Stimulated activated CD4-positive, alpha-beta T cell treated with anti-CD3 and anti-CD28 coated beads, Interleukin-4, amount 100 ng/mL, for 1 hour (primary cell): ENCODE measurements at places on chromosomes 4 and X.

DNA sequence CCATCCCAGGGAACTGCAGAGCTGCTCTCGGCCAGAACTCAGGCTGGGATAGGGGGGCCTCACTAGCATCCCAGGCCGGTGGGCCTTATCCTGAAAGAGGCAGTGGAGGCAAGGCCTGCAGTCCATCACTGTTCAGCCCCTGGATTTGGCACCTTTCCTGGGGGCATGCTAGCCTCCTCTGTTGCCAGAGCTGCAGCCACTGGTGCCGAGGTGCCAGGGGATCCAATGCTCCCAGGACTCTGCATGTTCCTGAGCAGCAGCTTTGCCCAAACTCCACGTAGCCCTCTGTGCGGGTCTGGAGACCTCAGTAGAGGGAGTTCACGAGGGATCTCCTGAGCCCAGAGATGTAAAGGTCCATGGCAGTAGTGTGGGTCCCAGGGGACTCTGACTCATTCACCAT, 551.7 kb upstream of the AMOT start:
- no peak for DNase-seq

DNA sequence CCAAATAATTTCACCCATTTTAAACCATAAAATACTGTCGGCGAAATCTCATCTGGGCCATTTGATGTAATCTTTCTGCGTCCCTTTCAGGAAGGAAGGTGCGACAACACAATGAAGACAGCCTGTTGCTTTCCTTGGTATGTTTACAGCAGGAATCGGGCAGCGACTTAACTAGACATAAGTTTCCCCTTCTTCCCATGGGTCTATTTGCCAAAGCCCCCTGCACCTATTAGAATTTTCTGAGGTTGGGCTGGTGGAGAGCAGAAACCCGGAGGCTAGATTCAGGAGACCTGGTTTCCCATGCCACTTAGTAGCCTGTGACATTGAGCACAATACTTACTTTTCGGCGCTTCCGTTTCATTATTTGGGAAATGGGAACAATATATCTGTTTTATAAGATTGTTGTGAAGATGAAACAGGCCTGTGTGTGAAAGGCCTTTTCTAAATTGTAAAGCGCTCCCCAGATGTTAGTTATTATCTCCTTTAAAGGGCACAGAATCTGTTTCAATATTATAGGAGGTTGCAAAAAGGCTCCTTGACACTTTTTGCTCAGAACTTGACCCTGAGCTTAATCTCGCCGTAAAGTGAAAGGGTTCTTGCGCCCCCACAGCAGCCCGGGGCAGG, 552 bp upstream of the AFF1 start:
- no peak for DNase-seq

DNA sequence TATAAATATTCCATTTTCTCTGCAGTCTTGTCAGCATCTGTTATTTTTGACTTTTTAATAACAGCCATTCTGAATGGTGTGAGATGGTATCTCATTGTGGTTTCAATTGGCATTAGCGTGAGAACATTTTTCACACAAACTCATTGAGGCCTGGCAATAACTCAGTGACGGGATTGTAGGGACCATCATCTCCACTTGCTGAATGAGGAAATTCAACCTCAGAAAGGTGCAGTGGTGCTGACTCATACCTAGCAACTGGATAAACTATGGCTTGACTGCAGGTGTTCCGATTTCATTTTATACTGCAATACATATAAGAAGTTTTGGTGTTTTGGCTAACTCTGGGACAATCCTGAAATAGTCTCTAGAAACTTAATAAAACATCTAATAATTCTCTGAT, 88.3 kb upstream of the DDIT4L start:
- no peak for DNase-seq

GRCh38 chrX:107205770-107206696, at the start of the genes DNAAF6 and NUP62CL:
Gene DNAAF6 (plus strand): TSS chrX:107206611. CDS start chrX:107212876, 6,265 bp downstream.
Gene NUP62CL (minus strand): TSS chrX:107206433. CDS start chrX:107175146, 31,287 bp downstream.
- DNase-seq, result peak; percentile 61

- no peak for DNase-seq
Measured at GRCh38 chrX:111661241-111661640, 19.7 kb upstream of the ALG13 start.

GRCh38 chr4:25131926-25132325, 28.3 kb downstream of the SEPSECS start:
- DNase-seq, result no peak

DNA sequence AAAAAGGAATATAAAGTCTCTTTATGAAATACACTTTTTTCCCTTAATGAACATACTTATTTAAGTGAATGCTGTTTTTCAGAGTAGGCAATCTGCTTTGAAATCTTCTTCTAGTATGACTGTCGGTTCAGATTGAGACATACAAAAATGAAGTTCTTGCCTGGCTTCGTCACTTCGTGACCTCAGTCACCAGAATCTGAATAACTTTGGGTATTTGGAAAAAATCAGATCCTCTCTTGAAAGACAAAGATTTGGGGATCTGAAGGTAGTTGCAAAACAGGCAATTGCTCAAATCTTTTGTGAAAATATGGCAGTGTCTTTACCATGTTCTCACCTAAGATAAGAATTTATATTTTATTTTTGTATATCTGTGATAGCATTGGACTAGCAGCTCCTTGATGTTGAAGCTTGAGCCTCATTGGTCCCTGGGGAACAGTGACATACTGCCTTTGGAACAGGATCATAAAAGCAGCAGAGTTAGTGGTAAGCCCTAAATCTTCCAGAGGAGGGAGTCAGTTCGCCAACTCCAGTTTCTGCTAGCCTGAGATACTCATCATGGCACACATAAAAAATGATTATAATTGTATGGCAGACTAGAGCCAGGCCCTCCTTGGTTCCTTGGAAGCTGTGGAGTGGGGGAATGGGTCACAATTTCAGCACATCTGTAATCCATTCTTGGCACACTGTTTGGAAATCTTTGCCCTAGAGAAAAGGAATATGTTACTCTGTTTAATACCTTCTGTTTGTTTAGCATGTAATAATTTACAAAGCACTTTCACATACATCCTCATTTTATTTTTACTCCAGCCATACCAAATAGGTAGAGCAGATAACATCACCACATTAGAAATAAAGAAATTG, 5.0 kb downstream of the ARFIP1 start:
- DNase-seq, result no peak

GRCh38 chrX:114580336-114580735, 3.5 kb upstream of the HTR2C start:
- DNase-seq, result no peak

- no peak for DNase-seq
Measured at GRCh38 chr4:147913137-147913536, 181.2 kb downstream of the ARHGAP10 start.

- DNase-seq, result no peak
Measured at GRCh38 chr4:28682847-28683246, 1822.2 kb downstream of the STIM2 start.

DNA sequence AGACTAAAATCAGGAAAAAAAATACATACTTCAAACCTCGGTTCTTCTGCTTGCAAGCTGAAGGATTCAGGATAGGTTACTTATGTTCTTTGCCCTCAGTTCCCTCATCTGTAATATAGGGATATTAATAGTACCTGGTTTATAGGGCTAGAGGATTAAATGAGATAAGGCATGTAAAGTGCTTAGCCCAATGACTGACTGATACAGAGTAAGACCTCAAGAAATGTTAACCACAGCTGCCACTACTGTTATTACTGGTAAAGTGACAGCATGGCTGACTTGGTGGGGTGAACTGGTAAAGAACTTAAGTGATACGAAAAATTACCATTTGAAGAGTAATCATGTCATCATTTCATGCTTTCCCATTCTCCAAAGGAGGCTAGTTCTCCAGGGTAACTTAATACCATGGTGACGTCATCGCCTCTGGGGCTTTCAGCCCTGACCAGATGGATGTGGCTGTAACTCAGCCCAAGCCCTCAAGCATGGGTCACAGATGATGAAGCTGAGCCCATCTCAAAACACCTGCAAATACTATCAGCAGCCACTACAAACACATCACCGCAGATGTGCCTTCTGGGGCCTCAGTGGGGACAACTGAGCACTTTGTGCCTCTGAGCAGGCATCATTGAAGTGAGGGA, 44.5 kb upstream of the SCML1 start:
- DNase-seq, result no peak

DNA sequence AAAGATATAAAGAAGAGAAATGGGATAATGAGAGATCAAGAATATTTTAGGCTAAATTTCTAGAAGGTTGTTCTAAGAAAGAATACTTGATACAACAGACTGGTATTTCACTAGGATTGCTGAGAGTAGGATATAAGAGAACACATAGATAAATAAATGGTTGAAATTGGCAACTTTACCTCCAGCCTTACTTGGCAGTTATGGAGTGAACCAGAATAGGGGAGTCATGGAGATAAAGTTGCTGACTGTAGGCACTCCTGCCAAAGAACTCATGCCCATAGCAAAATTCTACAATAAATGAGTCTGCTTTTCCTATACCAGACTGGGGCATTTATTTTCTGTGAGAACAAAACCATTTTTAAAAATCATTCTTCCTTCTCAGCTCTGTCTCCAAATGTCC, 26.4 kb upstream of the MMRN1 start:
- no peak for DNase-seq

DNA sequence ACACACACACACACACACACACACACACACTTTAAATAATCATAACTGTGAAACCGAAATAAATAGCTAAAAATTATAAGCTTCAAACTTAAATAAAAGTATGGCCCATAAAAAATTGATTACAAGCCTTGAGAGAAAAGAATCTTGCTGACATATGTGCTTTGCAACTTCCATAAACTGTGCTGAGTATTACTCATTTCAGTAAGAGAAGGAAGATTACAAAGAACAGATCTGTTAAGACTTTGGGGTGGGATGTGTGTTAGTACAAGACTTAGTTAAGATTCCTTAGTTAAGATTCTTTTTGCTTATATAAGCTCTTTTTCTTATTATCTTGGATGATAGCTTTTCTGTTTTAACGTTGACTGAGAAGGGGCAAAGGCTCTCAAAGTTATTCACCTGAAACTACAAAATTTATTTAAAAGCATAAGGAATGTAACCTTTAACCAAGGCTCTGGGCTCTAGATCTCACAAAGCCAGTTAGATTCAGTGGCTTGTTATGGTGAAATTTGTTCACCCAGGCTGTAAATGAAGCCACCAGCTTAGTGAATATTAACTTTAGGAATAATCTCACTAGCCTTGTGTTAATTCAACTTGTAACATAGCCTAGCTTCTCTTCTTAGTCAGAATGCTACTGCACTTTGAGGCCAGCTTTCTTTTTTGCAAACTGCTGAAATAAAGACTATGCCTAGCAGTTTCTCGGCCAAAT, 58.2 kb downstream of the ARSJ start:
- no peak for DNase-seq

GRCh38 chr4:8296491-8296890, 26.9 kb downstream of the HTRA3 start:
- no peak for DNase-seq

DNA sequence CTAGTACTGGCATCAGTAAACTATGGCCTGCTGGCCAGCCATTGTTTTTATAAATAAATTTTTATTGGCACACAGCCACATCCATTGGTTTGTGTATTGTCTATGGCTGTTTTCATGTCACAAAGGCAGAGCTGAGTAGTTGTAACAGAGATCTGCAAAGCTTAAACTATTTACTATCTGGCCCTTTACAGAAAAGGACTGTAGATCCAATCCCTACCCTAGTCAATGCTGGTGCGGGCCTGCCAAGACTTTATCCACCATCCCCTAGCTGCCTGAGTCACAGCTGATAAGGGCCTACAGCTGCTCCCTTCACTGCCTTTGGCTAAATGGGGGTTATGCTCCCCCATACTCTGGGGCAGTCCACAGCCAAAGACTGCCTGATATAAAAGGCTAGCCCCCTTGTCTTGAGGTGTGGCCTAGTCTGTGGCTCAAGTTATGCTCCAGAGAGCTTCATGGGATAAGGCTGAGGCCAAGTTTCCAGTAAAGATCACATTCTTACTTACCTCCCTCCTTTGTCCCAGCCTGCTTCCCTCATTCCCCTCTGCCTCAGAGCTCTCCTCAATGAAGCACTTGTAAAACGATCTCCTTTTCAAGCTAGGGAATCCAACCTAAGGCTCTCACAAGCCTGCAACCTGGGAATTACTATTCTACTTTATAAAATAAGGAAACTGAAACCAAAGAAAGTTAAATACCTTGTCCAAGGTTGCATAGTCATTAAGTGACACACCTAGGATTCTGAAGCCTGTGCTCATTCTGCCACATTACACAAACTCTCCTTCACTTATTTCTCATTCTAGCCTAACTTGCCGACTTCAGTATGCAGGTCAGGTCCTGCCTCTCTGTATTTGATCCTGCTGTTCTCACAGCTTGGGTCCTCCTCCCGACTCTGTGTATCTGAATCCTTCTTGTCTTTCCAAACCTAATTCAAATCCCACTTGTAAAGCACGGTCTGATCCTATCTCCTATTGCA, 20.7 kb downstream of the ACE2 start:
- no peak for DNase-seq

DNA sequence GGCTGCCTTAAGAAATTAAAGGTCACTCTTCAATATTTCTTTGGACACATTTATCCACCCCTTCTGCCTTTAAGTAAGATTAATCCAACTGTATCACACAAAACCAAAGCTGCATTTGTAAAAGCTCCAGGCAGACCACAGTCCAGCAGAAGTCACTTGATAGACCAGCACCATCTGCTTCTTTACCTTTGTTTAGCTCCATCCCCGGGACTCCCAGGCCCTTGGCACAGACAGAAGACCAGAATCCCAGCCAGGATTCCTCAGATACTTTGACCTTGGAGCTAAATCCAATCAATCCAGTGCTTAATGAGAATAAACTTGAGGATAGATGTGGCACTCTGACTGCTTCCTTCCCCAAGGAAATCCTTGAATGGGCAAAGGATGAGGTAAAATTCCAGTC, 333.1 kb upstream of the RASGEF1B start:
- no peak for DNase-seq

DNA sequence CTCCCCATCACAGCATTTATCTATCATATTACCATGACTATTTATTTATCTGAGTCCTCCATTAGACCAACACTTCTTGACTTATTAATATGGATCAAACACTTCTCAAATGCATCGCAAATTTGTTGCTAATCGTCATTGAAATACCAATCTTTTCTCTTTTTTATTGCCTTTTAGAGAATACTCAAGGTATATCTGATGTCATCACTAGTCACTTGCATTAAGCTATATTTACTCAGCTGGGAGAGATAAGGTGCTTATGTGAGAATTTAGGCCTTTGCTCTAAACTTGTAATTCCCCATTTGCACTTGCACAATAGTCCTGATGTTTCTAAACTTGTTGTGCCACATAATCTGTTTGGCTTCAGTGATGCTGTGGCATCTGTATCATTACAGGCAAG, 95.0 kb downstream of the RASGEF1B start:
- no peak for DNase-seq

- no peak for DNase-seq
Measured at GRCh38 chr4:15018361-15018760, 16.1 kb downstream of the CPEB2 start.

DNA sequence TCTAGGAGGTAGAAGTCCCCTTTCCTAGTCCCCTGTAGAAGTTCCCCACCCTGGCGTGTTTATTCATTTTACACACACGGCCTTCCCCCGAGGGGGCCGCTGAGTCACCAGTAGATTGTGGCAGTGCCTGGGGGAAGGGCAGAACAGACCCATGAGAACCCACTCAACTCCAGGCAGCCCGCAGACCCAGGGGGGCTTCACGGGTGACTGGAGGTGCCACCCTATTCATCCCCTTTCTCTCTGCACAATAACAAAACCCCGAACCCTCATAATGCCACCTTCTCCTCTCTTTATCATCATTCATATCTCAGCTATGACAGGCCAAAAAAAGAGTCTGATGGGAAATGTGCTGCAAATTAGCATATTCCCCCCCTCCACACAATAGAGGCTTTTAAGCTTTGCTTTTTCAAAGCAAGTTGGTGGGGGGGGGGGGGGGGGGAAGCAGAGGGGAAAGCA, 20.4 kb upstream of the GPM6B start:
- DNase-seq, result no peak
